Breast epithelium (tissue), 4 donors: ENCODE measurements at places on chromosomes 6 and 20.

- no peak for DNase-seq
- peak overlapping the region; percentile 95 for H3K27ac ChIP-seq
- peaks cover 8% of the 10 kb centered on the region for H3K4me1 ChIP-seq
- H3K4me3 ChIP-seq: no peak overlapping the region
- no peaks in the 10 kb centered on the region for H3K27me3 ChIP-seq
- no peaks in the 10 kb centered on the region for H3K36me3 ChIP-seq
These were observed 86.1 kb upstream of the SIRPA start for GRCh38 chr20:1809131-1809572.

GRCh38 chr6:157323255-157323965, at the start of gene TMEM242:
Gene TMEM242 (minus strand): TSS chr6:157323519. CDS start chr6:157323499, 20 bp downstream.
- peak; percentile 80 for DNase-seq
- H3K27me3 ChIP-seq: no peaks in the 10 kb centered on the region

GRCh38 chr6:119037941-119038623, 40.4 kb downstream of the FAM184A start:
- no peak overlapping the region for H3K27ac ChIP-seq
- no peaks in the 10 kb centered on the region for H3K4me1 ChIP-seq
- no peak overlapping the region for H3K4me3 ChIP-seq
- H3K27me3 ChIP-seq: no peaks in the 10 kb centered on the region
- no peaks in the 10 kb centered on the region for H3K36me3 ChIP-seq
- DNase-seq: no peak

- H3K36me3 ChIP-seq: no peaks in the 10 kb centered on the region
- no peak overlapping the region for H3K27ac ChIP-seq
- no peak for DNase-seq
These were observed 572.5 kb upstream of the JAG1 start for GRCh38 chr20:11246251-11246775.

DNA sequence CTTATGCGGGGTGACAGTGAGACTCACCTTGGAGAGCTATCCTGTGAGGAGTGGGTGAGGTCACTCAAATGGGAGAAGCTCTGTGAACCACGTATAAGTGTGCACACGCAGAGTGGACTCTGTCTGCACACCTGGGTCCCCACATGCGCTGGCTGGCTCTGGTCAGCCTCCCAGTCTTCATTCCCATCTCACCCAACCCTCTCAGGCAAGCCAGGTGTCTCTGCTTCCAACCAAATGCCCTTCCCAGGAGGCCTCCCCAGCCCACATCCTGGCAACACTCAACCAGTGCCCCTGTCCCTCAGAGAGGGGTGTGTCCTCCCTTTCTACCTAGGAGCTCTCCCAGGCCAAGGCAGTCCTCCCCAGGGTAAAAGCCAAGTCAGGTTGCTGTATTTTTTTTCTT, 8.0 kb upstream of the PI16 start:
- H3K36me3 ChIP-seq: no peaks in the 10 kb centered on the region
- DNase-seq: no peak
- peak overlapping the region; percentile 6 for H3K27ac ChIP-seq
- H3K27me3 ChIP-seq: no peaks in the 10 kb centered on the region
- no peak overlapping the region for H3K4me3 ChIP-seq

GRCh38 chr6:56804996-56805395, 149.9 kb upstream of the BEND6 start:
- H3K36me3 ChIP-seq: no peaks in the 10 kb centered on the region
- no peaks in the 10 kb centered on the region for H3K4me1 ChIP-seq
- H3K27ac ChIP-seq: no peak overlapping the region
- H3K4me3 ChIP-seq: no peak overlapping the region
- no peaks in the 10 kb centered on the region for H3K27me3 ChIP-seq

- no peak overlapping the region for H3K4me3 ChIP-seq
- H3K27me3 ChIP-seq: no peaks in the 10 kb centered on the region
- H3K4me1 ChIP-seq: no peaks in the 10 kb centered on the region
- no peak overlapping the region for H3K27ac ChIP-seq
- no peaks in the 10 kb centered on the region for H3K36me3 ChIP-seq
- DNase-seq: no peak
These were observed 72.4 kb upstream of the SMIM8 start for GRCh38 chr6:87250019-87250418.

DNA sequence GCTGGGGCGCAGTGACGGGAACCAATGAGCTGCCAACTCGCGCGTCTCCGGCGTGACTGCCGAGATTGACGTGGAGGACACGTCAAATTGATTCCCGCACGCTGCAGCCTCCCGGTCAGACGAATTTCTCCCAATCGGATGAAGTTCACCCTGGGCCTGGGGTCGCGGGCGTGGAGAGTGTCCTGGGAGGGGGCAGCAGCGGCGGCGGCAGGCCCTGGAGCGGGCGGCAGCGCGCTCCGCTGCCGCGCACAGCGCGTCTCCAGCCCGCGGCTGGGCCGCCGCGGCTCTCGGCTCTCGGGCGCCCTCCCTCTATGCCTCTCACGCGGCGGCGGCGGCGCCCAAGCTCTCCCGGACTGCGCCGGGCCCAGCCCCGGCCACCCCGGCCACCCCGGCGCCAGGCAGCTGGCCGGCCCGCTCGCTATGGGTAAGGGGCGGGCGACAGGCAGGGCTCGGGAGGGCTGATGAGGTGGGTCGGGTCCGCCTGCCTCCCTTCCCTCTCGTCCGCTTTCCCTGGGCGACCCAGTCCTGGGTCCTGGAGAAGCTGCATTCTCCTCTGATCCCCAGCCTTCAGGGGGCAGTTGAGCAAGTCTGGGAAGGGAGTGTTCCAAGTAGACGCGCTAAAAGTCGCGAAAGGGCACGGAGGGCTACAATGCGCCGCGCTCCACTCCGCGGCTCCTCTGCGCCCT, at the start of gene PAX1:
Gene PAX1 (plus strand): TSS at position 90 of the 686 bp plus-strand sequence. CDS start 49 bp downstream, at position 139.
- no peaks in the 10 kb centered on the region for H3K36me3 ChIP-seq
- H3K4me3 ChIP-seq: peak within 1 kb of the TSS; percentile 30
- no peak within 1 kb of the TSS for H3K27ac ChIP-seq
- DNase-seq: no peak

DNA sequence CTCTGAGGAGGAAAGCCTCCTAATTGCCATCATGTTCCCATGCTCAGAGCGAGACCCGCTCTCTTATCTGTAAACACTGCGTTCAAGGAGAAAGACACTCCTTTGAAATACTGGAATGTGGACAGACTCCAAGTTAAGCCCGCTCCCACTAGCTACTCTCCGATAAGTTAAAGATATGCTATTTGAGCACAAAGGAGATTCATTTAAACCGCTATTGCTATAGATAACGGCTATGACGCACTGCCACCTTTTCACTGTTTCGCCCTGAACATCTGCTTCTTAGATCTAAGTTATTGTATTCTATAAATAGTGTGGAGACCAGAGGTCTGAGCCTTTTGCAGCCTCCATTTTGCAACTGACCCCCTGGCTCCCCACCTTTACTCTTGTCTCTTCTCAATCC, 82.3 kb downstream of the GPX5 start:
- H3K4me1 ChIP-seq: no peaks in the 10 kb centered on the region
- peaks cover 54% of the 10 kb centered on the region for H3K27me3 ChIP-seq
- H3K27ac ChIP-seq: no peak overlapping the region
- DNase-seq: no peak

DNA sequence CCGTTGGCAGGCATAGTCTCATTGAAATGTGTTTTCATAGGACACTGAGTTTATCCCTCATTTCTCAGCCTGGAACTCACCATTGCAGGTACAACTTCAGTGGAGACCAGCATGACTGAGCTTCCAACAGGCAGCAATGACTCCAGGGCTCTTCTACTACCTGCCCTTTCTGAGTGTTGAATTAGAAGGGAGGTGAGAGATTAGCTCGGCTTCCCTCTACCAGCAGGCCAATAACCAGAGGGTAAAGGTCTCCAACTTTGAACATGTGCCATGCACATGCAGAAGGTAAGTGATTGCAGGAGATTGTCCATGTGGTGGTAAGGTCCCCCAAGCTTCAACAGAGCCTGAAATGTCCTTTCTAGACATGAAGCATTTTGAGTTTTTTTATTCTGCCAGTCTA, 233.8 kb upstream of the SUPT3H start:
- no peaks in the 10 kb centered on the region for H3K36me3 ChIP-seq
- no peak for DNase-seq
- peak overlapping the region; percentile 20 for H3K27ac ChIP-seq
- H3K4me3 ChIP-seq: no peak overlapping the region
- H3K27me3 ChIP-seq: no peaks in the 10 kb centered on the region
- peaks cover 4% of the 10 kb centered on the region for H3K4me1 ChIP-seq

- H3K4me1 ChIP-seq: no peaks in the 10 kb centered on the region
These were observed 38.7 kb downstream of the NCOA7 start for GRCh38 chr6:125829433-125829832.

DNA sequence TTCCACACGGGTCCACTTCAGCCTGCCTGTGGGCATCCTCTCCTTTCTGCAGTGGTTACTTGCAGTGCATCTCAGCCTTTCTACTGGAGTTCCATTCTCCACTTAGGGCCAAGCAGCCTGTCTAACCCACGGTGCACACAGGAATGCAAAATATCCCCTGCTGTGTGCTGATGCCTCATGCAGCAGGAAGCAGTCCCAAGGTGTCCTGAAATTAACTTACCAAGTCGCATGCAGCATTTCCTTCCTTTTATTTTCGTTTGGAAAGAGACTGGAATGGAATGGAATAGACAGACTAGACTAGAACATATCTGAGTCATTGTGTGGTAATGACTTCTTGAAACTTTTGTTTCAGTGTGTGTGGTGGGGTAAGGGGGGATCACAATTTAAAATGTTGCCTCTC, 25.9 kb upstream of the FOXQ1 start:
- peak overlapping the region; percentile 73 for H3K27ac ChIP-seq
- no peaks in the 10 kb centered on the region for H3K4me1 ChIP-seq
- DNase-seq: no peak
- no peaks in the 10 kb centered on the region for H3K27me3 ChIP-seq
- H3K36me3 ChIP-seq: no peaks in the 10 kb centered on the region

GRCh38 chr6:155235087-155235486, 28.7 kb upstream of the CLDN20 start:
- no peaks in the 10 kb centered on the region for H3K4me1 ChIP-seq
- DNase-seq: no peak
- no peak overlapping the region for H3K4me3 ChIP-seq
- no peaks in the 10 kb centered on the region for H3K36me3 ChIP-seq

DNA sequence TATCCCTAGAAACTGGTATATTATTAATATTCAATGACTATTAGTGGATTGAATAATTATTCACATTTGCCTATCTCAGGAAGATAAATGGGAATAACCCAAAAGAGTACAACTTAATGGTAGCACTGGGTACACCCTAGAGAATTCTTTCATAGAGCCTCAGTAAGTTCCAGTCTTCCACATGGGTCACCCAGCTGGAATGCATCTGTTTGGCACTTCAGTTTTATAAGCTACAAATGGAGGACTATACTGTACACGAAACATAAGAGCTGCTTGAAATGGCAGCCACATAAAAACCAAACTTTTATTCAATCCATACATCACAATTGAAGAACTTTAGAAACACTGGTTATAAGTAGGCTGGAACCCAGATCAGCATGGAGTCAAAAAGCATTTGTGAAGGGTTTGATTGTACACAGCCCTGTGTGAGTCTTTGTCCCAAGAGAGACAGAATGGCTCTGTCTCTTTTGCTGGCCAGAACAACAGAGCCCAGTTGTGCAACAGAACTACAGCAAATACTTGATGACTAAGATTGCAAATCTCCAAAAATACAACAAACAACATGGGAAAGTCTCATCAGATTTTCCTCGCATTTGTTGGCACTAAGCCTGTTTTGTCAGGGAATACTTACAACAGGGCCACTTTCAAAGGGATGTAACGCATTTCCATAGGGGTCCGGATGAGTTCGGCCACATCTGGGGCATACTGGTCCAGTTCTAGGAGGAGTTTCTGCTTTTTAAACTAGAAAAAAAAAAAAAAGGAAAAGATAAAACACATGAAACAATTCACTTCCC, 39.5 kb downstream of the PIGU start:
- H3K27ac ChIP-seq: peak overlapping the region; percentile 58
- no peak for DNase-seq
- H3K27me3 ChIP-seq: no peaks in the 10 kb centered on the region
- H3K36me3 ChIP-seq: no peaks in the 10 kb centered on the region
- no peak overlapping the region for H3K4me3 ChIP-seq

DNA sequence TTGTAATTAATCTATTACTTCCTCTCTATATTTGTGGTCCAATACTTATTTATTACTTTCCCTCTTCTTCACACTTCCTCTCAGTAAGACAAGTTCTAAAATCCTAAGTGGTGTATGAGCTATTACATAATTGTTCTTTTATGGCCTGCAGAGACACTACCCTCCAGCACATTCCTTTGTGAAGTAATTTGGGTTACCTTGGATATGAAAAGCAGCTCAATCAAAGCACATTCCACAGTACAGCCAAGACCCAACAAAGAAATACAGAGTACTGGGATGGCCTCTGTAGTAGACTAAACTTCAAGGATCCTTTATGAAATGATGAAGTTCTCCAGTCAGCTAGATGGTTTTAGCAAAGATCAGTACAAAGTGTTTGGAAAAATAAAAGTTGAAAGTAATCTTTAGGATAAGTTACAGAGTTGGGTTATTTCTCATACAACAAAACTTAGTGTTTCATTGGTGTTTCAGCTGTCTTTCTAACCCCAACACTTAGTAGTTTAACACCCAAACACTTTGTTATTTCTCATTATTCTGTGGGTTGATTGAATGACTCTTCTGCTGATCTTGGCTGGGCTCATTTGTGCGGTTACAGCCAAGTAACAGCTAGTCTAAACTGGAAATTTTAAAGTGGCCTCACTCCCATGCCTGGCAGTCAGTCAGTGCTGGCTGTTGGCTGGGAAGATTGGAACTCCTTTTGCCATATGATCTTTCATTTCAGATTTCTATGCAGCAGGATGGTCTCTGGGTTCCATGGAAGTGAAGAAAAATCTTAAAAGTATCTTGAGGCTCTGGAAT, 161.5 kb upstream of the POU3F2 start:
- peak overlapping the region; percentile 21 for H3K27ac ChIP-seq
- no peaks in the 10 kb centered on the region for H3K4me1 ChIP-seq
- no peak for DNase-seq
- no peaks in the 10 kb centered on the region for H3K27me3 ChIP-seq
- no peak overlapping the region for H3K4me3 ChIP-seq
- H3K36me3 ChIP-seq: no peaks in the 10 kb centered on the region

DNA sequence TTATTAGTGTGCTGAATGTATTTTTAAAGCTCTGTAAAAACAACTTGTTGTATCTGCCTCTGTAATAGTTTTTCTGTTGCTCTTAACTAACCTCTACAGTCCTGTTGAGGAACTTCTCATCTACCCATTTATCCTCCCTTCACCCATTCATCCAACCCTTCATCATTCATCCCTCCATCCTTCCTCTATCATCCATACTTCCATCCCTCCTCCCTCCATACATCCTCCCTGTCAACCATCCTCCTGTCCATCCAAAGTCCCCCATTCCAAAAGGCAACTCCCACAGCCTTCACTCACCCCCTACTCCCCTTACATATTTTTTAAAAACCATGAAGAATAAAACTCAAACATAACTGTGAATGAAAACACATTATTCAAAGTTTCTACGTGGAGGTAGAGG, 40.7 kb upstream of the SPDEF start:
- H3K27ac ChIP-seq: peak overlapping the region; percentile 75
- H3K27me3 ChIP-seq: no peaks in the 10 kb centered on the region
- H3K36me3 ChIP-seq: no peaks in the 10 kb centered on the region
- no peak for DNase-seq
- no peaks in the 10 kb centered on the region for H3K4me1 ChIP-seq

- peak overlapping the region; percentile 76 for H3K27ac ChIP-seq
- peaks cover 5% of the 10 kb centered on the region for H3K4me1 ChIP-seq
- no peaks in the 10 kb centered on the region for H3K27me3 ChIP-seq
- DNase-seq: no peak
- no peak overlapping the region for H3K4me3 ChIP-seq
These were observed 40.3 kb upstream of the OGFRL1 start for GRCh38 chr6:71248306-71248765.
